Stimulated activated CD4-positive, alpha-beta T cell treated with anti-CD3 and anti-CD28 coated beads, Interleukin-1b, Interleukin-23, amount 100 ng/mL, for 24 hours (primary cell): ENCODE measurements at places on chromosomes 7 and 10.

GRCh38 chr7:101549734-101550133 lies 79.4 kb downstream of the MYL10 start:
- no peak for DNase-seq

DNA sequence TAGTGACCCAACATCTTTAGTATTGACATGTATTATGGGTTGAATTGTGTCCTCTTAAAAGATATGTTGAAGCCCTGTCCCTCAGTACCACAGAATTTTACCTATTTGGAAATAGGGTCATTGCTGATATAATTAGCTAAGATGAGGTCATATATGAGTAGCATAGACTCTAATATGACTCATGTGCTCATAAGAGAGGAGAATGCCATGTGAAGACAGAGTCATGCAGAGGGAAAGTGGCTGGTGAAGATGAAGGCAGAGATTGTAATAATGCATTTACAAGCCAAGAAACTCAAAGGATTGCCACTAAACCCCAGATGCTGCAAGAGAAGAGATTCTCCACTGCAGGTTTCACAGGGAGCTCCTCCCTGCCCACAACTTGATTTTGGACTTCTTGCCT lies 496.4 kb downstream of the KIF20B start:
- no peak for DNase-seq

DNA sequence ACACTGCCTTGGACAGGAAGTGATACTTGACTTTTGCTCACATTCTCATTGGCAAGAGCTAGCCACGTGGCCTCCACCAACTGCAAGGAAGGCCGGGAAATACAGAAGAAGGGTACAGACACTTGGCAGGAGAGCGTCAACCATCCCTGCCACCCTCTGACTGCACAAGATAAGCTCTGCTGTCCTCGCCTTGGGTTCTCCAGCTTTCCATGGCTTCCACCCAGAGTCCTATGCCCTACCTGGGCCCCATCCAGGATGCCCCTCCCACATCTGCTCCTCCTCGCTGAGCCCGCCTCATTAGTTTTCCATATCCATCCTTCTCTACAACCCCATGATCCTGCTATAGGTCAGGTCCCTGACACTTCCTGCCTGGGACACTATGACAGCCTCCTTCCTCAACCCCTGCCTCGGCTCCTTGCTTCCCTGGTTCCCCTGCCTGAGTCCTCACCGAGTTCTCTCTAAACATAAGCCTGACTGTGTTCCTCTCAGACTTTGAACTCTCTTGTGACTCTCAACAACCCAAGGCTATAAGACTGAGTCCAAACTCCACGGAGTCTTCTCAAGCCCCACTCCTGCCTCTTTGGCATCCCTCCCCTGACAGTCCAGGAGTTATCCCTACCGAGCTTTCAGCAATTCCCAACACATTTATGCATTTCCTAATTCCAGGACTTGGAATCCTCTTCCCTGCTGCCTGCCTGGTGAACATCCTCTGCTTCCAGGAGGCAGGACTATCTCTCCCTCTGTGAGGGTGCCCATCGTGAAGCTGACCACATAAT lies 23.2 kb upstream of the GDF10 start:
- no peak for DNase-seq

GRCh38 chr10:107971973-107972372 lies 807.5 kb upstream of the SORCS1 start:
- DNase-seq = no peak

GRCh38 chr10:67818323-67818722 lies 19.7 kb downstream of the DNAJC12 start:
- DNase-seq = no peak

DNA sequence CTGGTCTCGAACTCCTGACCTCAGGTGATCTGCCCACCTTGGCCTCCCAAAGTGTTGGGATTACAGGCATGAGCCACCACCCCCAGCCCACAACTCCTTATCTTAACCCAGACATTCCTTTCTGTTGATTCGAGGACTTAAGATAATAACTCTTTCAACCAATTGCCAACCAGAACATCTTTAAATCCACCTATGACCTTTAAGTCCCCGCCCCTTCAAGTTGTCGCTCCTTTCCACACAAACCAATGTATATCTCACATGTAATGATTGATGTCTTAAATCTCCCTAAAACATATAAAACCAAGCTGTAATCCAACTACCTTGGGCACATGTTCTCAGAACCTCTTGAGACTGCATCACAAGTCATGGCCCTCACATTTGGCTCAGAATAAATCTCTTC lies 7.8 kb upstream of the ANKRD2 start:
- DNase-seq = no peak

DNA sequence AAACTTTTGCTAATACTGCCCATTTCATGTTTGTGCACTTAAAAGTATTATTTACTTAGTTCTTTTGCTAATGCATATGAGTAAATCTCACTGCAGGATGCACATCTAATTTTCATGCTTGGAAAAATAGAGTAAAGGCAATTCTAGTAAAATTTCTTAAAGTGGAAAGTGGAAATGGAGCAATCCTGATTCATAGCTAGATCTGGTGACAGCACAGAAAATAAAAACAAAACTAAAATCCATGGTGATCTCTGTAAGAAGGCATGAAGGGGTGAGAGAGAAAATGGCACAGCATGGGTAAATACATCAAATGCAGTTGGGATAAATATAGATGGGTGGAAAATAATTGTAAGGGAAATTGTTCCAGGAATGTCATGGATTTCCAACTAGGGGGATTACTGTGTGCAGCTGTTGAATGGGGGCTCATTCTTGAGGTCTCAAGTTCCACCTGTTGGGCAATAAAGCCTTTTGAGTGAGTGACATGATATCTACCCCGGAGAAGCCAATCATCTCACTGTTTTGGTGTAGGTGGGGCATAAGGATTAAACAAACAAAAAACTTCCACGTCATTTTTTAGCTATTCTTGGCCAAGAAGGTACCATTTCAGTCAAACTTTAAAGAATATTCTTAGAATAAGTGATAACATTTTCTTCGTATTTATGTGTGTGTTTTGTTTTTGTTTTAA lies 1.7 kb upstream of the MCU start:
- no peak for DNase-seq

DNA sequence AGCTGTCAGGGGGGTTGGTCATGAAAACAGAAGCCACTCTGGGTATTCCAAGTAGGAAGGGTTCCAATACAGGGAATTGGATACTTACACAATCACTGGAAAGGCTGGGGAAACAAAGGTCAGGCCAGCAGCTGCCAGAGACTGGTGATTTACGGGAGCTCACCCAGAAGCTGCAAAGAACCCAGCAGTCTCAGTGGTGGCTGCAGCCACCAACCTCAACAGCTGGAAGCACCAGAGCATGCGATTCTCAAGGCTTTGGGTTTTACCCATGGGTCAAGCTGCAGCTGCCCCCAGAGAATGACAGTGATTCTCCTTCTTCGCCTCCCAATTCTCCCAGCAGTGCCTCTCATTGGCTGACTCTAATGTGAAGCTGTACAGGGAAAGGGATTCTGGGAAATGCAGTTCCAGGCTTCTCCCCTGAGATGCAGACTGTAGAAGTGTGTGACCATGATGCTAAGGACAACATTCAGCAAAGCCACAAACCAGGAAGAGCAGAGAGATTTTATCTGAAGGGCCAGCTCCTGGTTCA lies 107.2 kb upstream of the TCF7L2 start:
- no peak for DNase-seq

DNA sequence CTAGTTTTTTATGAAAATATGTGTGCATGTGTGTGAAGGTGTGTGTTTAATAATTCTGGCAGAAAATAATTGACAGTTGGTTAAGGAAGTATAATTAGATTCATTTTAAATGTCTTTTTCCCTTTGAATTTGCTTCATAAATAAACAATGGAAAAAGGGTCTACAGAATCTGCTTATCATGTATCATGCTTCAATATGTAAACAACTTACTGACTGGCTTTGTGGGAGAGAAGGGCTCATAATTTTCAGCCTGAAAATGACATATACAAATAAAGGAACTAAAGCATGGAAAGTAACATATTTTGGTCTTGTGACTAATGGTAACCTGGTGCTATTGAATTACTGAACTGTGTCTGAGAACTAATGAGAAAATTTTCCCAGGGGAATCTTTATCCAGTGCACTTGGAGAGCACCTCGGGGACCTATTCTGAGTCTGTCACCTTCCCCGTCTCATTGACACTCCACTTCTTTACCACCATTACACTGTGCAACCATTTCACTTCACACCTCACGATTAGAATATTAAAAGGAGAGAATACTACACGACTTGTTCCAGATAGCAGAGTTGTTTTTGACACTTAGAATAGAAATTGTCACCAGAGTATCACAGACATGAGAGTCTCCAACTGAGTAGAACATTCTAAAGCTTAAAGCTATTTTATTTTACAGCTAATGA lies 298.6 kb downstream of the TFEC start:
- DNase-seq = no peak

- DNase-seq = no peak
Measured at GRCh38 chr10:80464557-80465450, 10.7 kb downstream of the TSPAN14 start.

- peak; percentile 3 for DNase-seq
Measured at GRCh38 chr7:10973942-10974911, 555 bp downstream of the PHF14 start.

DNA sequence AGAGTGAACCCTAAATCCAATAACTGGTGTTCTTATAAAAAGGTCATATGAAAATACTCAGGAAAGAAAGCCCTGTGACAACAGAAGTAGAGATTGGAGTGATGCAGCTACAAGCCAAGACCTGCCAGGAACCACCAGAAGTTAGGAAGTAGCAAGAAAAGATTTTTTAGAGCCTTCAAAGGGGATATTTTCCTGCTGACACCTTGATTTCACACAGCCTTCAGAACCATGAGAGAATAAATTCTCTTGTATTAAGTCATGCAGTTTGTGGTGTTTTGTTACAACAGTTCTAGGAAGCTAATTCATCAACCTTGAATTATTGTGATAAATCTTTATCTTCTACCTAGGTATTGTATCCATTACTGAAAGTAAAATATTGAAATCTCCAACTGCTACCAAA lies 81.0 kb downstream of the HYCC1 start:
- DNase-seq = no peak

GRCh38 chr10:114471906-114472876 lies 67.9 kb upstream of the AFAP1L2 start:
- no peak for DNase-seq

DNA sequence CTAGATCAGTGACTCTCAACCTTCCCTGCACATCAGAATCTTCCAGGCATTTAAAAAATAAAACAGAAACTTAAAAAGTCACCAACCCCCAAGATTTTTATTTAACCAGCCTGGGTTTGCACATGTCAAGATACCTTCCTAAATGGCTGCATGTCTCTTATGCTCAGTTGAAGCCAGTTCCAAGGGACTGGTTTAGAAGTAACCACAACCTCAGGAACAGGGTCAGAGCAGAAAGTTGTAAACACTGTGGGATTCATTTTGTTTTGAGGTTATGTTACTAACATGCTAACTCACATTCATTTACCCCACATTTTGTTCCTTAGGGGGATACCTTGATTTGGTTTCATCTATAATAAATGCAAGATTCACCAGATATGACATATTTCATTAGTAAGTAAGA lies 72.9 kb downstream of the PKD1L1 start:
- no peak for DNase-seq

- no peak for DNase-seq
Measured at GRCh38 chr7:127177156-127177555, 75.6 kb downstream of the GRM8 start.

- DNase-seq = no peak
Measured at GRCh38 chr7:47526466-47526865, 55.4 kb downstream of the TNS3 start.

- no peak for DNase-seq
Measured at GRCh38 chr10:75861582-75861981, 430.2 kb downstream of the LRMDA start.

DNA sequence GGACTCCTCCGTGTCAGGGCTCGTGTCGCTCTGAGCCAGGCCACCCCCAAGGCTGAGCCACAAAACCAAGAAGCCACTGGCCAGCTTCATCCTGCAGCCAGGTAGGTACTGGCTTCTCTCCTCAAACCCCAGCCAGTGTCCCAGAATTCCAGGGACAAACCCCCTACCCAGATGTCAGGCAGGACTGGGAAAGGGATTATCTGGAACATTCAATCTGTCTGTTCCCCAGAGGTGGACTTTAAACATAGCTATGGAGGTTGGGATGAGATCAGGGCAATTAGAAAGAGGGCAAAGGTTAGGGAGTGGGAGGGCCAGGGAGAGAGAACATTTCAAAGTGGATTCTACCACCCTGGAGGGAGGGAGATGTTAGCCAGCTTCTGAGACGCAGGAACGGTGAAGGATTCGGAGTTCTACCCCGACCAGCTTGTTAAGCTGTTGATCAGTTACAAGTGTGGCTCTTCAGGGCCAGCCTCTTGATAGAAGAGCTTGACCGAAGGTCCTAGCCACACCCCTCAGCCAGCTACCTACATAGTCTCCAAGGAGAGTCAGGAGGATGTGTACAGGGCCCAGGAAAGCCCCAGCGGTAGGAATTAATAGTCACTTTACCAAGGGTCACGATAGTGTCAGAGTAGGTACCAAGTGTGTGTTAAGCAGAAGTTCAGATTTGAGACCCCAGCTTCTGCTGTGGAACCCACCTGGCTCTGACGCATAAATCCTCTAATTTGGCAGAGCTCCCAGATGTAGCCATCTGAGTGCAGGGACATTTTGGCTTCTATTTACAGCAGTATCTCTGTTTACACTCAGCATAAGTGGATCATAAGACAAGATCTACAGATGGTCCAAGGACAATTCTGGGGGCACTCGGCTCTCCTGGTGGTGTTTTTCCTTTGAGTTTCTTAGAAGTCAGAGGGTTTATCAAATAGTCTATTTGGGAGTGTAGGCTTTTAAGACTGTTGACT lies at the start of gene PLA2G12B:
PLA2G12B (minus strand) TSS at position 211 of the 959 bp plus-strand sequence; CDS start at position 90, 121 bp downstream.
- no peak for DNase-seq

DNA sequence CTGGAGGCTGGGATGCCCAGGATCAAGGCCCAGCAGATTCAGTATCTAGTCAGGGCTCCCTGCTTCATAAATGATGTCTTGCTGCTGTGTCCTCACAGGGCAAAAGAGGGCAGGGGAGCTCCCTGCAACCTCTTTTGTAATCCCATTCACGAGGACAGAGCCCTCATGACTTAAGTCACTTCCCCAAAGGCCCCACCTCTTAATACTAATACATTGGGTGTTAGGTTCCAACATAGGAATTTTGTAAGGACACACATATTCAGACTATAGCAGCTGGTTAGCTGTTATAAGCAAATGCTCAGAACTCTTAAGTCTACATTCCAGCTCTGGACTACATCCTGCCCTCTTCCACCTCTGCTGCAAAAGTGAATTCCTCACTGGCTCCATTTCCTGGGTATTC lies 63.0 kb downstream of the VOPP1 start:
- DNase-seq = no peak

- DNase-seq = no peak
Measured at GRCh38 chr10:93996551-93996950, 2.8 kb downstream of the PLCE1 start.

- no peak for DNase-seq
Measured at GRCh38 chr7:44291733-44292419, 33.5 kb downstream of the CAMK2B start.

GRCh38 chr7:150748376-150748775 lies 11.2 kb downstream of the GIMAP5 start:
- no peak for DNase-seq

- DNase-seq = no peak
Measured at GRCh38 chr10:35456153-35456720, 119.9 kb downstream of the CCNY start.
